HT-29 (cell line): ENCODE measurements at places on chromosomes 1 and 21. TPM values are rescaled to one million over a fixed set of nuclear protein-coding genes. Genes with fewer than 3 reads are reported as not detected.

DNA sequence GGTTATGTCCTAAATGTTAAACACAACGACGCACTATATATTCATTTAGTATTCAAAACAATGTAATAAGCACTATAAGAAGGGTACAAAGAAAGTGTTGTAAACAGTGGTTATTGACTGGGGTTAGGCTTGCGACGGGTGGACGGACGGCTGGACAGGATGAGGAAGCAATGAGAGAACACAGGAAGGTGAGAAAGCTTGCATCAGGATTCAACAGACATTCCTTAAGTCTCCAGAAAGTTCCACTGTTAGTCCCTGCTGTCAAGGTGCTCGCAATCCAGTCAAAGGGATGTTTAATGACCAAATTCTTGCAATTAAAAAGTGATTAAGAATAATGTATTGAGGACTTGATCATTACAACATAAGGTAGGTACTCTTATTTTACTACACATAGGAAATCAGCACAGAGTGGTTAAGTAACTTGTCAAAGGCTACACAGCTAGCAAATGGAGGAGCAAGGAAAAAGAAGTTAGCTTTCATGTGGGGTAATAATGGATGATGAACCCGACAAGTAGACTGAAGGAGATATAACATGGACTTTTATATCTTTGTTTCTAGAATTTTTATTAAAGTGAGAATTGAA lies 994 bp upstream of the ACBD6 start:
- no peak for DNase-seq

GRCh38 chr1:234772345-234773147 lies 162.6 kb upstream of the IRF2BP2 start:
- peak; percentile 95 for DNase-seq

GRCh38 chr1:16608838-16609560 lies 4.4 kb downstream of the NBPF1 start:
- no peak for DNase-seq

DNA sequence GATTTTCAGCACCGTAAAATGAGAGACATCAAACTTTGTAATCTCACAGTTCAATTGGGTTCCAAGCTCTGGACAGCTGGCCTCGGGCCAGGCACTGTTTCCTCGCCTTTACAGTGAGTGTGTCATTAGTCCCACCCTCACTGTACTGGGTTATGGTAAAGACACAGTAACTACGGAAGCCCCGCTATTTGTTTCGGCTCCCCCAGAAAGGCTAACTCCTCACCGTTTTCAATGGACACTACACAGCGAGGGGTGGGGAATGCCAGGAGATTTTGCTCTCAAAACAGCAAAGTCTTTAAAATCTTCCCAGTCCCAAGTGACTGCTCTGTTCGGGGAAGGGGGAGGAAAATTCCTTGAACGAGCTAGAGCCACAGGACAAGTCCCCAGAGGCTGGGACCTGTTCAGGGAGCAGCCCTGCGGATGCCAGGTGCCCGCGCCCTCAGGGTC lies 757 bp upstream of the SPSB1 start:
- peak; percentile 86 for DNase-seq

GRCh38 chr21:36260030-36260787 lies 59.8 kb upstream of the MORC3 start:
- peak; percentile 57 for DNase-seq

DNA sequence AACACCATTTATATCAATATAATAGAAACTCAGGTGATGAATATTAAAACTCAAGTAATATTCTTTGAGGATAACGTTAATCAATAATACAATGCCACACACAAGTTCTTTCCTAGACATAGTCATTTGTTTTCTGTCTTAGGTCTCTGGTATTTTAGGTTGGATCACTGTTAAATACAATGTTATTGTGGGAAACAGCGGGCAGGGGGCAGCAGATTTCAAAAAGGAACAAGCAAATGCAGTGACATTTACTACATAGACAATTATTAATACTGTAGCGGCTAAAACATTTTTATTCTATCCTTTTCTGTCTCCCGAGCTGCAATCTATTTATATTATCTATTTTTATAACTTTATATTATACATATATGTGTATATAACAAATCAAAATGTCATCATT lies 186.4 kb upstream of the ZNHIT6 start:
- DNase-seq = peak; percentile 28

DNA sequence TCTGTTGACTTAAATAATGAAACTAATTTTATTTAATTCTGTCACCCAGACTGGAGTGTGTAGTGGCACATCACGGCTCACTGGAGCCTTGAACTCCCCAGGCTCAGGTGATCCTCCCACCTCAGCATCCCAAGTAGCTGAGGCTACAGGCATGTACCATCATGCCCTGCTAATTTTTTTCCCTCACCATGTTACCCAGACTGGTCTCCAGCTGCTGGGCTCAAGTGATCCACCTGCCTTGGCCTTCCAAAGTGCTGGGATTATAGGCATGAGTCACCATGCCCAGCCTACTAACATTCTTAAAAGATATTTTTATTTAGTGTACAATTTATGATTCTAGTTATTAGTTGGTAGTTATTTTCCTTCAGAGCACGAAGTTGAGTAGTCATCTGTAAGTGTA lies 49.5 kb downstream of the NRDC start:
- DNase-seq = no peak

GRCh38 chr1:228758447-228758846 lies 23.2 kb downstream of the RHOU start:
- DNase-seq = no peak

- DNase-seq = no peak
Observed at GRCh38 chr1:244273845-244274619, 177.7 kb downstream of the ADSS2 start.

DNA sequence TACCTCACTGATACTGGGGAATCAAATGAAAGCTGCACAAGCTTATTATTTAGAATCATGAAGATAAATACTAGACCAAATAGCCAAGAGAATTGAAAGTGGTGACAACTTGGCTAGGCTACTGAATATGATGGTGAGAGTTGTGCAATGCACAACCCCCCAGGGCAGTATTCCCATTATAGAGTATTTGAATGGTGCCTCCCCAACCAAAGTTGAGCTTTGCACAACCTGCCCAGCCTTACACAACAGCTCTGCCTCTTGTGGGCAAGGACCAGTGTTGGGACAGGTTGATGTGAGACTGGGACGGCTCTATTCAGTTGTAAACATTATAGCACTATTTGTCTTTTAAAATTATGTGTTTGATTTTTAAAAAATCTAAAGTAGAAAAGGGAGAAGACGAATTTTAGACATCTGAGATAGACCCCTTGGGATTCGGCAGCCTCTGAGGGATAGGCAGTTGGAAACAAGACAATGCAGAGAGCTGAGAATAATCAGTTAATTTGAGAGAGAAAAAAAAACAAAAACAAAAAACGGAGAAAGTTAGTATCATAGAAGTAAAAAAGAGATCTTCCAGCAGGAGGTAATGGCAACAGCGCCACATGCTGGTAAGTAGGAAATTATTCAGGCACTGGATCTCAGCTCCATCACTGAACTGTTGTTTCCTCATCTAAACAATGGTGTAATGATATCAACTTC lies 91.0 kb upstream of the KCNA3 start:
- DNase-seq = peak; percentile 23

GRCh38 chr1:8435569-8436071 lies 117.7 kb downstream of the SLC45A1 start:
- DNase-seq = no peak

GRCh38 chr1:182348961-182349747 lies 42.4 kb downstream of the GLUL start:
- DNase-seq = no peak

- DNase-seq = no peak
Observed at GRCh38 chr1:107668762-107669161, 296.2 kb downstream of the VAV3 start.

DNA sequence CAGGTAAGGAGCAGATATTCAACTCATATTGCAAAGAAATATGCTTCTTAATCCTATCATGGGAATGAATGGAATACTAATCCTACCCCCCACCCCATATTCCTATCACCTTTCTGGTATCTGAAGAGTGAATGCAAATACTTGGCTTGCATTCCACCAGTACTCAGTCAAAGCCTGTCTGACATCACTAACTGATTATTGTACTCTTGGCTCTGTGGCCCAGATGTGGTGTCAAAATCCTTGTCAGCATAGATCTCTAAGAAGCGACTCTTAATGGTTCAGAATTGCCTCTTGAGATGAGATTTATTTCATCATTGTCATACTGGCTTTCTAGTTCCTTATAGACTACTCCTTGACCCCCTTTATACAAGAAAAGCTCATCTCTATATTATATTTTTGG lies 604.6 kb downstream of the ADGRL2 start:
- no peak for DNase-seq

DNA sequence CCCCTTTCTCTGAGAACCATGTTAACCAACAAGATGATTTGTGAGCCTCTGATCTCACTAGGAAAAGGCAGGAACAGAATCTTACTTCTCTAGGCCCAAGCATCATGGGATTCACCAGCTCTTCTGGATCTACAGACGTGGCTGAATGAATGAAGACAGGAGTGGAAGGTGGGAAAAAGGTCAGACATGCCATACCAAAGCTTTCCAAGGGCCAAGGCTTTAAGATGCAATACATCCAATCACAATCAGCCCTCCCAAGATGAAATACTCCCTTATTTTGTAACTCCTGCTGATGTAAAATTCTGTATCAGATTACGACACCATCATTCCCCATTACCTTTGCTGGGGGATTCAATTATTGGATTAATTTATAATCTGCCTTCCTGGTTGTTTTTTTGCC lies 80.9 kb downstream of the SSBP3 start:
- no peak for DNase-seq

DNA sequence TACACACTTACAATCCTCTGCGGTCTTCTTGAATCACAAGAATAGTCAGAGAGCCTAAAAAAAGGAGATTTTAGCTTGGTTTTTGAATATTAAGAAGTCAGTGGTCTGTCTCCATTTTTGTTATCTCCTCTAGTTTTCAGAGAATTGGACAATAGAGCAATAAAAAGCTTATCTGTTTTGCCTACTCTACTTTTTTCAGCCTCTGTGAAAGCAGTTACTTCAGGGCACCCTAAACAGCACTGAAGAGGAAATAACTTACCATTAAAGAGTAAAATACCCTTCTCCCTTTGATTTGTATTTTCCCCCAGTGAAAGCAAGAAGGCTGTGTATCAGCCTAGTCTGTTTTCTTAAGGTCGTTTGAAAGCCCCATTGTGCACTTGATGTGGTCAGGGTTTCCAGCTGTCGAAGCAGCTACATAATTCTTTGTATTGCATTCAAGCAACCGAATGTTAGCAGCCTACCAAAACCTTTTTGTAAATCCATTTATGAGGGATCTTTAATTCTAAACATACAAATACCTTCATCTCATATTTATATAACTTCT lies 1.0 kb downstream of the NTMT2 start:
- DNase-seq = no peak

DNA sequence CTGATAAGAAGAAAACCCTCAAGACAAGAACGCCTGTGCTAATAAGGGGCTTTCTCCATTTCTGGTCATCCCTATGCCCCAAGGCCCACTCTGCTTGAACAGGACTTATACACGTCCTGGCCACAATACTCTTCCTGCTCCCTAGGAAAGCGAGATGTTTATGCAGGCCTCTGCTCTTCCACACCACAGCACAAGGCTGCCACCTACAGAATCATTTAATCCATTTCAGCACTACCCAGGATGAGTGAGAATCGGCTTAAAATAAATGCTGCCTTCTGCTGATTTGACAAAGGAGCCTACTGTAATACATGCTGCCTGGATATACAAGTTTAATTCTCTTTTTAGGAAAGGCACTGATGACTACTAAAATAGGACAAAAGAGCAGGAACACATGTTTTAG lies 29.4 kb downstream of the FRRS1 start:
- peak; percentile 65 for DNase-seq

DNA sequence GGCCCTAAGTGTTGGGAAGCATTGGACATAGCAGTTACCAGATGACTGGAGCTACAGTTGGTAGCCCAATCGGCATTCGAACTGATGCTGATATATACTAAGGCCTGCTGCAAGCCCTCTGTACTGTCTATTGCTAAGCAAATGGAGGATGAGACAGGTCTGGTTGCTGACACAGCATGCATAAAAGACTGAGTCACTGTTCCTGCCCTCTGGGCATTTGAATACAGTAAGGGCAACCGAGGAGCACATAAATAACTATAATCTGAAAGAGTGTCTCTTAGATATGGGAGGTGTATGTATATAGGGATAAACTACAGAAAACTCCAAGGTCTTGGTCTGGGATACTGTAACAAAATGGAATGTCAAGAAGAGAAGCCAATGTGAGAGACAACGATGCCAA lies 16.8 kb upstream of the MARK1 start:
- DNase-seq = no peak

- DNase-seq = no peak
Observed at GRCh38 chr21:27060190-27060589, 93.3 kb upstream of the ADAMTS5 start.

- no peak for DNase-seq
Observed at GRCh38 chr1:47522935-47523834, 85.3 kb downstream of the FOXD2 start.

DNA sequence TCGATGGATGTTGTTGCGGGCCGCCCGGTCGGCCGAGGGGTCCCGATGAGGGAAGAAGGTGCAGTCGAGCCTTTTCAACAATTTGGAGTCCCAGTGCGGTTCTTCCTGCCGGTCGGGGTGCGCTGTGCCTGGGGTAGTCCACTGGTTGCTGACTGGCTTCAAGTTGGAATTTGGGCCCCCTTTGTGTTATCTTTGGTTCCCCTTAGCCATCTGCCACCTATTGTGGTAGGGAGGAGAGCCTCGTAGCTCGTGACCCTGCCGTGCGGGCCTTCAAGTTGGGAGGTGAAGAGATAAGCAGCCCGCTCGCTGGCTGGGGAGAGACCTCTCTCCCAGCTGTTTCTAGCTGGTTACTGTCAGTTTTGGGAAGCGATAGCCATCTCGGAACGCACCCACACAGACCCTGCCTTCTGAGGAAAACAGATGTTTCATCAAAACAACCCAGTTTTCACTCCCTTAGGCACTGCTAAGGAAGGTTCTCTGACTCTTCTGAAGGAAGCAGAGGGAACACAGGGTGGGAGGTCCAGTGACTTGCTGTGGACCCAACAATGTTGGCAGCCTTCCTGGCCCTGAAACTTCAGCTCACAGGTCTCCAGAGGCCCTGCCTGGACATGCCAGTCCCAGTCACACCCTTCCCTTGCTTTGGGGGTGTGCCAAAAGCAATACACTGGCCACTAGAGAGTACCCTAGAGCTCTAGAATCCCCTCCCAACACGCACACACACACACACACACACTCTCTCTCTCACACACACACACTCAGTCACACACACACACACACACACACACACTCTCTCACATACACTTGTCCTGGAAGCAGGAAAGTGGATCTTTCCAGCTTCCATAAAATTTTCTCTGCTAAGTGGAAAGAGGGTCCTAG lies 1.0 kb downstream of the BTG2 start:
- DNase-seq = peak; percentile 84

- no peak for DNase-seq
Observed at GRCh38 chr1:230037261-230037660, 29.8 kb upstream of the GALNT2 start.

- peak; percentile 66 for DNase-seq
Observed at GRCh38 chr1:81660286-81660685, 140.4 kb upstream of the ADGRL2 start.

ANKRD45 gene
- total RNA-seq = 0.47 and 0.58 TPM in 2 replicates

THEM5 gene
- total RNA-seq = not detected in 2 replicates

TNFAIP8L2 gene
- total RNA-seq = not detected in 2 replicates

KCTD3 gene
- total RNA-seq = 19.8 and 20.8 TPM in 2 replicates

PRMT2 gene
- total RNA-seq = 54.8 and 55.1 TPM in 2 replicates

RIPPLY3 gene
- not detected in 2 replicates for total RNA-seq

CHML gene
- total RNA-seq = 17.4 and 22.4 TPM in 2 replicates

PCP4 gene
- total RNA-seq = not detected in 2 replicates

ANGPTL3 gene
- total RNA-seq = not detected in 2 replicates
